Cortex of kidney (tissue), 1 donor: ENCODE measurements at places on chromosomes 13 and 19.

DNA sequence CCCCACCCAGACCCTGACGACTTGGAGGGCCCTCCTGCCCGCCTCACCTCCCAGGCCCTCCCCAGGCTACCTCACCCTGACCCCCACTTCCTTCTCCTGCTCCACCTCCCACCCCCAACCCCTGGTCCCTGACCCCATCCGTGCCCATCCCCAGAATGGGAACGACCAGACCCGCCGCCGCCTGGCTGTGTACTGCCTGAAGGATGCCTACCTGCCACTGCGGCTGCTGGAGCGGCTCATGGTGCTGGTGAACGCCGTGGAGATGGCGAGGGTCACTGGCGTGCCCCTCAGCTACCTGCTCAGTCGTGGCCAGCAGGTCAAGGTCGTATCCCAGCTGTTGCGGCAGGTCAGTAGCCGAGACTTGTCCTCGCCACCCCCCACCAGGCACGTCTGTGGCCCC is 11.9 kb upstream of the SPIB start:
- DNase-seq: no peak

GRCh38 chr13:102670130-102670529 is 24.7 kb downstream of the METTL21C start:
- DNase-seq: no peak

GRCh38 chr19:43784981-43785808 is 4.4 kb upstream of the KCNN4 start:
- no peak for DNase-seq

- DNase-seq: no peak
Observed at GRCh38 chr13:46575818-46576221, 22.9 kb downstream of the LRCH1 start.

GRCh38 chr13:44796597-44797490 is 192.4 kb downstream of the NUFIP1 start:
- no peak for DNase-seq

DNA sequence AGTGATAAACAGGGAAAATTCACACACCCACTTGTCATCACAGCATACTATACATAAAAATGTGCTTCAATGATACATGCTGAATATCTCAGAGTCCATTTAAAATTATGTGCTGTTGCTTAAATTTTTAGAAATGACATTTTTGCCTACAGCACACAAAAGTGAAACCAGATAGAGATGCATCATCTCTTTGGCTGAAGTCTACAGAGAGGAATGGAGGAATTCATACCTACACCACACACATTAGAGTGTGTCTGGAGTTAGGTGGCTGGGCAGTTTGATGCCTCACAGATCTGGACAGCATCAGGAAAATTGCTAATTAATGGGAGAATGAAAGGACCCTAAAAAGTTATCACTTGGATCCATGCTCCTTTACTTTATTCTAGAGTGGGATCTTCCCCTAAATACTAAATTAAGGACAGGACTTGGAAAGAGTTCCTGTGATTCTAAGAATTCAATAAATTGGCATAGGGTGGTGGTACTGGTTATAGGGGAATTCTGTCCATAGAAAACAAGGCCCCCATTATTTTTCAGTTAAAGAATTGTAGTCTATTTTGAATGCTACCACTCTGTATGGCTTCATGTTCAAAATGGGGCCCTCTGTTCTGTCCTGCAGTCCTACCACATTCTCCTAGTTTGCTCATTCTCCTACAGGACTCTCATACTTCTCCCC is 41.3 kb downstream of the RCBTB2 start:
- DNase-seq: no peak

- no peak for DNase-seq
Observed at GRCh38 chr19:28235606-28236125, 977.3 kb downstream of the UQCRFS1 start.

DNA sequence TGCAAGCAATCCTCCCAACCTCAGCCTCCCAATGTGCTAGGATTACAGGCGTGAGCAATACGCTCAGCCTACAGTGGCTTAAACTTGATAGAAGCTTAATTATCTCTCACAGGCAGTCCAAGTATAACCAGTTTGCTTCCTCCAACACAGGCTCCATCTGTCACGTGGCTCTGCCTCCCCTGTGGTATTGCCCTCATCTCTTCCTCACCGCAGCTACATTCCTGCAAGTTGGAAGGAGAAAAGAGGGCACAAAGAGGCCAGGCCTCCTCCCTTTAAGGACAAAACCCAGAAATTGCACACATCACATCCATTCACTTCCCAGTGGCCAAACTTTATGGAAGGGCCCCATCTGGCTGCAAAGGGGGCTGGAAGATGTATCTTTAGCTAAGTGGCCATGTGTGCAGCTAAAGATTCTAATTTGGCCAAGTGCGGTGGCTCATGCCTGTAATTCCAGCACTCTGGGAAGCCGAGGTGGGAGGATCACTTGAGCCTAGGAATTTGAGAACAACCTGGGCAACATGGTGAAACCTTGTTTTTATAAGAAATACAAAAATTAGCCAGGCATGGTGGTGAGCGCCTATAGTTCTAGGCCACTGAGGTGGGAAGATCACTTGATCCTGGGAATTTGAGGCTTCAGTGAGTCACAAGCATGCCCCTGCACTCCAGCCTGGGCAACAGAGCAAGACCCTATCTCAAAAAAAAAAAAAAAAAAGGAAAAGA is 3.1 kb upstream of the SDHAF1 start:
- no peak for DNase-seq

- no peak for DNase-seq
Observed at GRCh38 chr19:28345811-28346210, 867.1 kb downstream of the UQCRFS1 start.

- no peak for DNase-seq
Observed at GRCh38 chr13:74219566-74219965, 85.4 kb upstream of the KLF12 start.

GRCh38 chr13:113124211-113124970 is 1.8 kb downstream of the F10 start:
- DNase-seq: no peak

- DNase-seq: no peak
Observed at GRCh38 chr13:100392709-100393630, 195.6 kb downstream of the GGACT start.

DNA sequence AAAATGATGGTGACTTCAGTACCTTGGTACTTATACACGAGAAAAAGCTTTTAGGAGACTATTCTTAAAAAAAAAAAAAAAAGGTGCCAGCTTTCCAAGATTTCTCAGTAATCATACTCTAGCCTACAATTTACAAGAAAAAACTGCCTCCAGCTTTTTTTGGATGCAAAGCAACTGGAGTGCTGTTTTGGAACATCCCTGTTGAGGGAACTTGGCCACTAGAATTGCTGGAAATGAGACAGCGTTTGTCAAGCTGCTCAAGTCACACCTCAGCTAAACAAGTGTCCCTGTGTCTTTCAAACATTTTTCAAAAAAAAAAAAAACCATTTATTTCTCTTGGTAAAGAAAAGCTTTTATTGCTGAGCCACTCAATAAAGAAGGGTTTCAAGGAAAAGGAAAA is 413.1 kb upstream of the ARGLU1 start:
- no peak for DNase-seq

DNA sequence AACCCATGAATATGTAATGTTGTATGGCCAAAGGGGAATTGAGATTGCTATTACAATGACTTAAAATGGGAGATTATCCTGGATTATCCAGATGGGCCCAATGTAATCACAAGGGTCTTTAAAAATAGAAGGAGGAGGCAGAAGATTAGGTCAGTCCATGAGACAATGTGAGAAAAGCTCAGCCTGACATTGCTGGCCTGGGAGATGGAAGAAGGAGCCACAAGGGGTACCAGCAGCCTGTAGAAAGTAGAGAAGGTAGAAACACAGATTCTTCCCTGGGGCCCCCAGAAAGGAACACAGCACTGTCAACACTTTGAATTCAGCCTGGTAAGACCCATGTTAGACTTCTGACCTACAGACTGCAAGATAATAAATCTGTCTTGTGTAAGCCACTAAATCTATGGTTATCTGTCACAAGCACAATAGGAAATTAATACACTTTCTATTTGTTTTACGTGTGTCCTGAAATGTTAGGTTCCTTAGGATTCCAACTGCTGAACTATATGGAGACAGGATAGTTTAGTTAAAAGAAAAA is 132.9 kb upstream of the SERP2 start:
- no peak for DNase-seq

GRCh38 chr13:70604448-70604847 is 496.2 kb upstream of the KLHL1 start:
- no peak for DNase-seq

GRCh38 chr13:43134868-43135267 is 111.5 kb downstream of the DNAJC15 start:
- no peak for DNase-seq

- no peak for DNase-seq
Observed at GRCh38 chr13:89486709-89487108, 1815.5 kb downstream of the SLITRK5 start.

DNA sequence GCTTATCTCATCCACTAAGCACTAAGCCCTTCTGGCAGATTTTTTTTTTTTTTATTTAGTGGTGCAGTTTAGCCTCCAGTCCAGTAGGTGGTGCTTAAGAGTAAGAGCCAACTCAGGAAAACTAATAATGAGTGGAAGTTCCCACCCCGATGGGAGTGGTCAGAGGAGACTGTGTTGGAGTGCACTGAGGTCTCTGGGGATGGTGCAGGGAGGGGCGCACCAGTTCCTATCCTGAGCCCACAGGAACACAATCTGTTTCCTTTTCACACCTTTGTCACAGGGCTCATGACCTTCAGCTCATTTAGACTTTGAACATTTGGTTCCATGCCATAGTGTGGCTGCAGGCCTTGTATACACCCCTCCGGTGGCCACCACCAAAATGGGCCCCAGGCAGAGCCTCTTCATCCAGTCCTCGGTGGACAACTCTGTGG is 367.4 kb downstream of the SPRY2 start:
- DNase-seq: no peak

GRCh38 chr13:40876020-40876738 is 86.8 kb downstream of the SLC25A15 start:
- DNase-seq: no peak

DNA sequence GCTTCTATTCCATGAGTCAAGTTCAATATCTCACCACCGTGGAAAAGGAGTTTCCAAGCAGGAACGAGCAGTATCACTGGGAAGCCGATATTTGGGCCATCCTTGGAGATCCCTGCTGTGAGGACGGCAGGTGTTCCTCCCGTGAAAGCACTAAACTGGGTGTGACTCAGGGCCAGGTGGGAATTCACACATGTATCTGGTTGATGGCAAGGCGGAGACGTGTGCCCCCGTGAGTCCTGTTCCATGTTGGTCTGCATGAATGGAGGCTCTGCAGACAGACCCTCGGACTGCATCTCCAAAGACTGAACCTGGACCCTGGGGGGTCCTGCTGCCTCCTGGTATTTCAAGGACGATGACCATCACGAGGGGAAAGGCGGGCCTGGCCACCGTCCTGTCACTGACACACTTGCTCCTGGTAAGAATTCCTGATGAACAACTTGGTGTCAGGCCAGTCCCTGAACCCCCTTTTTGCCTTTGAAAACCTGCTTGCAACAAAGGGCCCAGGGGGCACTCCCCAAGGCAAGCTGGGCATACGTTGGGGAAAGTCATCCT is 22.8 kb upstream of the GAS6 start:
- DNase-seq: no peak

DNA sequence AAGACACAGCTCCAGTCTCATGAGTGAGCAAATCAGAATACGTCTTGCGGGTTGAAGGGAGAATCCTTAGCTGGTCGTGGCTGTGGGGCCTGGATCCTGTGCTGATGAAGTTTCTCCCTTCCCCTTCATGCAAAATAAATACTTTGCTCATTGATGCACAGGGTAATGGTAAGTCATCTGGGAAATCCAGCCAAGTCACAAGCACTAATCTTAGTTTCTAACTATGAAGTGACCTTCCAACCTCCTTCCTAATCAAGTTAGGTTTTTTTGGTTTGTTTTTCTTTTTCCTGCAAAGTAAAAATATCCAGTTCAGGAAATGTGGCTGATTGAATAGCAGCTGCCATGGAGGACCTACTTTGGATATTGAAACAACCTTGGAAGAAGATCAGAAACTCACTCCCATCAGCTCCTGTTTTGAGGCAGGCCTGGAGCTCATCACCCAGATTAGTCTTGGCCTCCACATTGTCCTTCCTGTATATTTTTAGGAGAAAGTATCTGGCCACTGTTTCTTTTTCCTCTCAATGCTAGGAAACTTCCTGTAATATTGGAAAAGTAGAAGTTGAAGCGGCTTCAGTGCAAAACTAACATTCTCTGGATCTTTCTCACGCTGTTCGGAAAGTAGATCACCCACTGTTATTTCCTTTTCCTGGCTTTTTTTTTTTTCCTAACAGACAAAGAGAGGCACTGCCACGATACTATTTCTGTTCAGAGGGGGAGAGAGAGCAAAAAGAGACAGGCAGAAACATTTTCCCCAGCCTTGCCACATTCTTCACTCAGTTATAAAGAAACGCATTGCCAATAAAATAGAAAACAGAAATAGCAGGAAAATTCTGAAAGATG is 12.3 kb upstream of the ARL11 start:
- DNase-seq: no peak

DNA sequence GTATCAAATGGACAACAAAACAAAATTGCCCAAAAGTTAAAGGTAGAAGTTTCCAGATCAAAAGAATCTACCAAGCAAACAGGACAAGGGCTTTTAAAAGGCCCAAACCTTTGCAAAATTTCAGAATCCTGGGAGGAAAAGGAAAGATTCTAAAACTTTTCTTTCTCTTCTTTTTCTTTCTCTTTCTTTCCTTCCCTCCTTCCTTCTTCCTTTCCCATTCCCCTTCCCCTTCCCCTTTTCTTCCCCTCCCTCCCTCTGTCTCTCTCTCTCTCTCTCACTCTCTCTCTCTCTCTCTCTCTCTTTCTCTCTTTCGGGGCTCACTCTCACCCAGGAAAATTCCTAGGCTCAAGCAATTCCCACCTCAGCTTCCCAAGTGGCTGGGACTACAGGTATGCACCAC is 4.2 kb upstream of the PDCD5 start:
- DNase-seq: no peak

GRCh38 chr19:1073063-1073955 is 6.3 kb downstream of the ARHGAP45 start:
- no peak for DNase-seq

DNA sequence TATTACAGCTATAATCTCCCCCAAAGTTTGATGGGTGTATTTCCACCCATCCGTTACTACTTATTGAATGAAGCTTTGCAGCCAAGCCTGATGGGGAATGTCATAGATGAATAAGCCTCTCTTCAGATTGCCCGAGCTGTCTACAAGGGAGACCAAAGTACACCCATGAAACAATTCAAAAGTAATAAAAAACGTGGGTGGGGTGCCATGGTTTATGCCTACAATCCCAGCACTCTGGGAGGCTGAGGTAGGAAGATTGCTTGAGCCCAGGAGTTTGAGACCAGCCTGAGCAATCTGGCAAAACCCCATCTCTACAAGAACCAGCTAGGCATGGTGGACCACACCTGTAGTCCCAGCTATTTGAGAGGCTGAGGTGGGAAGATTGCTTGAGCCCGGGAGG is 419.2 kb downstream of the FGF9 start:
- no peak for DNase-seq
